Karpas-422 (cell line): ENCODE measurements at places on chromosomes 12 and 14. TPM values are rescaled to one million over a fixed set of nuclear protein-coding genes. Genes with fewer than 3 reads are reported as not detected.

The POLE2 gene
- total RNA-seq: 21.0 and 51.0 TPM in 2 replicates

DNA sequence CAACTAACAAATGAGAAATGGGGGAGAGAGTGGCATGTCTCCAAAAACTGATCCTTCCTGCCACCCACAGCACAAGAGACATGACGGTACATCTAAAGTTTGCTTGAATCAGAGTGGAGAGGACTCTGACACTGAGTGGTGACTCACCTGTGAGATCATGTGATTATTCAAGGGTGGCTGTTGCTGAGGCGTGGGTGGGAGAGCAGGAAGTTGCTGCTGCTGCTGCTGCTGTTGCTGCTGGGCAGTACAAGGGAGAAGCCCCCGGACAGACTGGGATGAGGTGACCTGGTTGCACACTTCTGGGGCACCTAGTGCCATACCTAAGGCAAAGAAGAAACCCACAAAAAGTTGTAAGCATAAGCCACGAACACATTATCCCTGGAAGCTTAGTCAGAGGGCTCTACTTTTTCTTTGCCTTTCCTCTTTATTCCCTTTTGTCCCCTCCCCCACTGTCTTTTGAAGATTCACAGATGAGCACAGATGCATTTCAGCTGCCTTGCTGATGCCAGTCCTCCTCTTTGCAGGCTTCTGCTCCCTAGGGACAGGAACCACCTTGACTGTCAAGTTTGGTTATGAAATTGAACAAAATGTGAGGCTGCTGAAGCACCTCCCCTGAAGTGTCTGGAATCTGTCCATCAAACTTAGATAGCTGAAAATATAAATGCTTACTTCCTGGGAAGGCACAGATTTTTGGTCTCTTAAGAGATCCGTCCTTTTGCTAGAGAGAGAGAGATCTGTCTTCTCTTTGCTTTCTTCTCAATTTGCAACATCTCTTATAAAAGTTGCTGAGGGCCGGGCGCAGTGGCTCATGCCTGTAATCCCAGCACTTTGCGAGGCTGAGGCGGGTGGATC, 29.4 kb upstream of the STAC3 start:
- DNase-seq: peak; percentile 87

DNA sequence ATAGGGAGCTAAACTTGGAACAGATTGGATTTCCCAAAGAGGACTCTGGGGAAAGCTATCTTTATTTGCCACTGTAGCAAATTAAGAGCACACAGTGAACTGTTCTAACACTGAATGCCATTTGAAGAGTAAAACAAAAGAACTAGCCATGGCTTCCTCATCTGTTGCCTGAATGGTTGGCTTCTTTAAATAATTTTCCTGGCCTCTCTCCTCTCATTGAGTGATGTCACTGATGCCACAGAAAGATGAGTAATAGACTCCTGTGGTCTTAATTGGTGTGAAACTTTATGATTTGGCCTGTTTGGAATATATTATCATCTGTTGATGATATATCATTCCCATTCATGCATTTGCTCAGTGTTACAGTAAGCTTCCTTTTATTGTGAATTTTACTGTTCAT, 42.5 kb downstream of the WDR20 start:
- peak; percentile 45 for DNase-seq

- no peak for DNase-seq
These were observed 41.2 kb downstream of the RAB21 start for GRCh38 chr12:71795901-71796300.

The ATXN3 gene
- total RNA-seq: 75.2 and 92.0 TPM in 2 replicates

GRCh38 chr12:108214486-108214885, 85.4 kb downstream of the WSCD2 start:
- peak; percentile 62 for DNase-seq

The SLC25A47 gene
- total RNA-seq: not detected in 2 replicates

DNA sequence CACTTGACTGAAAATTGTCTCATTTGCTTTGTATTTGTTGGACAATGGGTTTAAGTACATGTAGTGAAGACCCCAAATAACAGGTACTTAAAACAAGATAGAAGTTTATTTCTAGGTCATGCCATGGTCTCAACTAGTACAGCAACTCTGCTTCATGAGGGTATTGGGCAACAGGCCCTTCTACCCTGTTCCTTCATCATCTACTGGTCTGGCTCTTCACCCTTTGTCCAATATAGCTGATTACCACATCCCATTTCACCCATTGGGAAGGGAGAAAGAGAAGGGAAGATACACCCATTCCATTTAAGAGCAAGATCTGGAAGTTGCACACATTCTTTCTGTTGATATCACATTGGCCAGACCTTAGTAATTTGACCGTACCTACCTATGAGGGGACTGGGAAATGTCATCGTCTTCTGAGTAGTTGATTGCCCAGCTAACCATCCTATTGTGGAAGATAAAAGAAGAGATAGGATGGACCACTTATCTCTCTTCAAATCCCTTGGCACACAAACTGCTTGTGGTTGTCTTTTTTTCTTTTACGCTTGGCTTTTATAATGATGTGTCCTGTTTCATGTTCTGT, 104.6 kb downstream of the DIP2B start:
- DNase-seq: no peak

- peak; percentile 81 for DNase-seq
These were observed 441 bp downstream of the RAB5B start for GRCh38 chr12:55974308-55974730.

- no peak for DNase-seq
These were observed 154.1 kb upstream of the FKBP4 start for GRCh38 chr12:2640709-2641108.

The IGFBP6 gene
- total RNA-seq: 0.54 TPM in 1 of 2 replicates, not detected in the other

GRCh38 chr14:42683707-42684106, 1077.0 kb downstream of the LRFN5 start:
- no peak for DNase-seq

DNA sequence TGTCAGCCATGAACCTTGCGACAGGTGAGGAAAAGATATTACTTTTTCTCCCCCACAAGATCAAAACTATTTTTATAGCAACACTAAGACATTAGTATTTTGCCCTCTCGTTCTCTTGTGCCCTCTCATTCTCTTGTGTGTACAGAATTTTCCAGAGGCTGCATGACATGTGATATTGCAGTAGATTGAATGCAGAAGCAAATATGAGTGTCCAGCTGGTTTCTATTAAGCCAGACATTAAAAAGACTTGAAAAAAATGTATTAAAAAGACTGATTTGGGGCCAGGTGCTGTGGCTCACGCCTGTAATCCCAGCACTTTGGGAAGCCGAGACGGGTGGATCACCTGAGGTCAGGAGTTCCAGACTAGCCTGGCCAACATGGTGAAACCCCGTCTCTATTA, 63.7 kb upstream of the ZFP36L1 start:
- no peak for DNase-seq

The CATSPERB gene
- total RNA-seq: not detected in 2 replicates

- DNase-seq: no peak
These were observed 10.2 kb downstream of the VASH1 start for GRCh38 chr14:76771437-76771980.

- no peak for DNase-seq
These were observed 17.1 kb downstream of the CCDC85C start for GRCh38 chr14:99586761-99587459.

- peak; percentile 38 for DNase-seq
These were observed 62.0 kb downstream of the TMEM121 start for GRCh38 chr14:105588236-105588860.

GRCh38 chr12:95411466-95411865, 62.5 kb upstream of the METAP2 start:
- DNase-seq: peak; percentile 86

DNA sequence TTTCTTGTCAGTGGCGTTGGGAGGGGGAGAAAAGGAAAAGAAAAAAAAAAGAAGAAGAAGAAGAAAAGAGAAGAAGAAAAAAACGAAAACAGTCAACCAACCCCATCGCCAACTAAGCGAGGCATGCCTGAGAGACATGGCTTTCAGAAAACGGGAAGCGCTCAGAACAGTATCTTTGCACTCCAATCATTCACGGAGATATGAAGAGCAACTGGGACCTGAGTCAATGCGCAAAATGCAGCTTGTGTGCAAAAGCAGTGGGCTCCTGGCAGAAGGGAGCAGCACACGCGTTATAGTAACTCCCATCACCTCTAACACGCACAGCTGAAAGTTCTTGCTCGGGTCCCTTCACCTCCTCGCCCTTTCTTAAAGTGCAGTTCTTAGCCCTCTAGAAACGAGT, 1.9 kb downstream of the ASCL1 start:
- DNase-seq: no peak

- DNase-seq: no peak
These were observed 101.4 kb downstream of the DUSP16 start for GRCh38 chr12:12460935-12461922.
